ENCODE measurements at places on chromosomes 4 and X.

DNA sequence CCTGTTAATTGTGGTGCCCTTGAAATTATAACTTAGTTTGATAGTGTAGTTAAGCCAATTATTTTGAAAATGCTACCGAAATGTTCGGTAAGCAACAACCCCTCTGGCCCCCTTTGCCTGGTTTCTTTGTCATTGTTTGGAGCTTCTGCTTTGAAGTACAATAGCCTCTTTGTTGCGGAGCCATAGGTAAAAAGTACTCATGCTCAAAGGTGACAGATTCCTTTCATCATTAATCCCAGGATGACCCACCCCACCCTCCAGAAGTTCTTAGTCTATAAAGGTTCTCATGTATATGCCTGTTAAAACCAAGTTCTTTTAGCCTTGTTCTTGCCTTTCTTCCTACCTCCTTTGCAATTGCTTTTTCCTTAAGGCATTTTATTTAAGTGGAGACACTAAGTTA, 42.4 kb upstream of the SMARCAD1 start:
- no peak for DNase-seq

- no peak for DNase-seq
These were observed 230.7 kb upstream of the GK2 start for GRCh38 chr4:79638735-79639134.

DNA sequence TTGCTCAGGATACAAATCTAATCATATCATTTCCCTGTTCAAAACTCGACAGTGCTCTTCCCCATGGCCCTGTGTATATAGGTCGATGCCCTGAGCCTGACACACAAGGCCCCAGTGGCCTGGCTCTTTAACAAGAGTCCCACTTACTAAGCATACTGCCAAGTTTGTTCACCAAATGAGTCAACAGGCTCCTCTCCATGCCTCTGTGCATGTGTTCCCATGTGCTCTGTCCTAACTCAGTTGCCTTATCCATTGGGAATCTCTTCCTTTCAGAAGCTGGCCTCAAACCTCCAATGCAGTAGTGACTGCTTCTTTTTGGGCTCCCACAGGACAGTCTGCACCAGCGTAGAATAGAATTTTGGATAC, 18.9 kb upstream of the CXCR3 start:
- no peak for DNase-seq

DNA sequence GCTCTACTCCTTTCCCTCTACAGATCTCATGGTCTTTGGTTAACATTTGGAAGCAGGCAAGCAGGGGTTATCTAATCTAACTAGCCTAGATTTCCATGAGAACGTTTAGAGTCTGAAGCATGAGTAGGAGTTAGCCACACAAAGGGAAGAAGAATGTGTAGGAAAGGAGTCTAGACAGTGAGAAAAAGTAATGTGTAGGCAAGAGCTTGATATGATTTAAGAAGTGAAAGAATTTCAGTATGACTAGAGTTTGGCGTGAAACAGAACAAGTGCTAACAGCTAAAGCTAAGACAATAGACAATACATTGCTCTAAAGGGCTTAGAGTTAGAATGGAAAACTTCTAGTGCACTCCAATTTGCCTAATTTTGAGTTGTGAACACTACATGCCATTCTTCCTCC, 10.8 kb downstream of the CXCL8 start:
- no peak for DNase-seq

- no peak for DNase-seq
These were observed 35.7 kb downstream of the BTC start for GRCh38 chr4:74758551-74759145.

GRCh38 chrX:39164212-39164611, 363.0 kb downstream of the MID1IP1 start:
- DNase-seq: no peak

- DNase-seq: peak; percentile 48
These were observed 147.4 kb downstream of the SMIM20 start for GRCh38 chr4:26061248-26061986.

- DNase-seq: no peak
These were observed 152.6 kb downstream of the AFAP1 start for GRCh38 chr4:7787067-7787466.

- no peak for DNase-seq
These were observed 649 bp upstream of the VBP1 start for GRCh38 chrX:155215443-155216178.

GRCh38 chr4:81118086-81118485, 87.6 kb downstream of the BMP3 start:
- no peak for DNase-seq

- DNase-seq: no peak
These were observed 69.4 kb downstream of the IQCM start for GRCh38 chr4:149746276-149746675.

- no peak for DNase-seq
These were observed 465.8 kb downstream of the NAF1 start for GRCh38 chr4:162700815-162701361.

DNA sequence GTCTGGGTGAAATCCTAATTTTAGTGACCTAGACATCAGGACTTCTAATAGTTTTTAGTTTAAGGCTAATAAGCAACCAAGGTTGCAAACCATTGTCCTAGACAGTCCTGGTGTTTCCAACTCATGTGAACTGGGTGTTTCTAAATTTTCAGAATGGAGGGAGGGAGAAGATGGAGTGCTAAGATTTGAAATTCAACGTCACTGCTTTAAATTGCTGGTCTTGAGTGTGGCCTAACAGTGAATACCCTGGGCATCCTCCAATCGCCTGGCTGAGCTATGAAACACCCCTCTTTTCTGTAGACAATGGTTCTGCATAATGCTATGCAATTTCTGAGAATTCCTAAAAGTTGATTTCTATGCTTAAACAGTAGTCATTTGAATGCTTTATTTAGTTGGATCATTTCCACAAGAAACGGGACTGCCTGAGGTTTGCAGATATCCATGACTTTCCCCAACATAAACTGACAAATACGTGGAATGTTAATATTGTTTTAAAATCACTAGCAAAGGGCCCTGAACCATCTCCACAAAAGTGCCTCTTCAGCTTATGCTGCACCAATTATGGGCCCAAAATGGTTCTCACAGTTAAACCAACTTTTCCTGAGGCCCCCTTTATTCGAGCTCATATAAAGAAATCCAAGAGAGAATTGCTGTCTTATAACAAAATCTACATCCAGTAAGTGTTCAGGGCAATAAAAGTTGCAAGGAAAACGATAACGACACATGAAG, 1.1 kb downstream of the FBXL5 start:
- peak; percentile 58 for DNase-seq

- no peak for DNase-seq
These were observed 40.5 kb downstream of the CHRNA9 start for GRCh38 chr4:40375620-40376019.

DNA sequence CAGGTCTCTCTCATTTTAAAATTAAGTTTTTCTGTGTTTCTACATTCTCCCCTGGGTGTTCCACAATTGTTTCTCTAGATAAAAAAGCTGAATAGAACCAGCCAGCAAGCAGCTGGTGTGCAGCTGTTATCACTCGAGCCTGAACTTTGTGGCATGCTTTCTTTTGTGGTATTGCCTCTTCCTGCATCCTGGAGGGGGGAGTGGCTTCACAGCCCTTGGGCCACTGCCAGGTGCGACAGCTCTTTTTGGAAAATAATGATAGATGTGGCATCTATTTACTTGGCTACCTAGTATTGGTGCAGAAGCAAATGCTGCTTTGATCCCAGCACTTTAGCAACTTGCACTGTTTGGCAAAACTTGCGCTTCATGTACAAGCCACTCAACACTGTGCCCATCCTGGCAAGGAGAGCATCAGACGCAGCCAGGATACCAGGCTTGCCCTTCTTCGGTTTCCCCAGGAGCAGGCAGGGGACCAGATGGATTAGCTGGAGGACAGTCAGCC, 69.4 kb downstream of the HMGB2 start:
- no peak for DNase-seq

GRCh38 chrX:25014366-25014838, 1.4 kb downstream of the ARX start:
- DNase-seq: no peak

GRCh38 chr4:182140547-182140946, 102.7 kb upstream of the TENM3 start:
- DNase-seq: no peak

DNA sequence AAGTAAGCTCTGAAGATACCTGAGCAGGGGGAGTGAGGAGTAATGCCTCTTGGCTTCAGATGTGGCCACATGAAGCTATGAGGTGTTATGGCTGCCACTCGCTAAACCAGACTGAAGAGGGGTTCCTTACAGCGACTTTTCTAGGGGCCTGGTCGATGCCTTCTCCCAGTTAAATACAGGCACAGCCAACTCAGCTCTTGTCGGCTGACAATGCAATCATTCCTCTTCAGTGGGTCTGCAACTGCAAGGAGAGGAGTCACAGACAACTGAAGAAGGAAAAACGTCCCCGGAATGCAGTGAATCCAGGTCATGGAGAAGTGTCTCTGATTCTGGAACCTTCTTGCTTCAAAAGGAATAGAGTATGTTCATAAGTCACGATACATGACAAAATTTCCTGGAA, 106.4 kb downstream of the RNF150 start:
- DNase-seq: no peak

GRCh38 chr4:87041141-87041540, 106.3 kb downstream of the AFF1 start:
- no peak for DNase-seq

- DNase-seq: no peak
These were observed 72.3 kb downstream of the GRIA3 start for GRCh38 chrX:123256378-123256777.
